Omental fat pad (tissue), 4 donors: ENCODE measurements at places on chromosomes 6 and 20.
A peak's percentile ranks its signal among the peaks of the same experiment; 100 is the strongest.

DNA sequence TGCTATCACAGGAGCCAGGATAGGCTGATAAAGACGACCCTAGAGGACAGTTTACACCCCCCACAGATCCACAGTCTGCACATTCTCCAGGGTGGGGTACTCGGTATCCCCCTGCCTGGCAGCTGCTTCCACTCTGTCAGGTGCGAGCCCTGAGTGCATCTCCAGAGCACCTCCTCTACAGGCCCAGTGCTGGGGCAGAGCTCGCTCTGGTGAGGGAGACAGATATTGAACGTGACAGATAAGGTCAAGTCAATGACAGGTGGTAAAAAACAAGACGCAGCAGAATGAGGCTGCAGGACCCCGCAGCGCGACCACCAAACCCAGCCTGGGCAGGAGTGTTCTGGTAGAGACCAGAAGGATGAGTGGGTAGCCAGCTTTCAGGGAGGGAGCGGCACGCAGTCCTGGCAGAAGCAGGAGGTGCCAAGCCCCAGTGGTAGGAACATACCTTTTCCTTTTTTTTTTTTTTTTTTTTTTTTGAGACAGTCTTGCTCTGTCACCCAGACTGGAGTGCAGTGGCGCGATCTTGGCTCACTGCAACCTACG is 12.4 kb upstream of the MYL9 start:
- no peak for DNase-seq

GRCh38 chr6:152978058-152978457 is 4.8 kb downstream of the FBXO5 start:
- DNase-seq: no peak

DNA sequence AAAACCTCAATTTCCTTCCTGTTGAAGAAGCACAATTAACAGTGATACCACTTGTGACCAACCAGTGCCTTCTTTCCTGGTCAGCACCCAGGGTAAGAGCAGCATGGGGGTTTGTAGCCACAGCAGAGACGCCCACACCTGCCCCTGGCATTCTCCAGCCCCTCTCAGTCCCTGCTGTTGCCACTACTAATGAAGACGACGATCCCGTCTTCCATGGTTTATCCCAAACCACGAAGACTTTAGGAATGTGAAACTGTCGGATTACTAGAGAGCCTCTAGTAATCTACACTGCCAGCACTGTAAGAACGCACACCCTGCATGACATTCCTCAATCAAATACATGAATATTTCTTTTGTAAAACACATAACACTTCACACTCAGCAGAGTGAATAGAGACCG is 60.0 kb downstream of the GINS1 start:
- no peak for DNase-seq

GRCh38 chr6:160765412-160765811 is 63.4 kb downstream of the PLG start:
- no peak for DNase-seq

GRCh38 chr20:3680701-3681351 is 984 bp downstream of the ADAM33 start:
- no peak for DNase-seq

DNA sequence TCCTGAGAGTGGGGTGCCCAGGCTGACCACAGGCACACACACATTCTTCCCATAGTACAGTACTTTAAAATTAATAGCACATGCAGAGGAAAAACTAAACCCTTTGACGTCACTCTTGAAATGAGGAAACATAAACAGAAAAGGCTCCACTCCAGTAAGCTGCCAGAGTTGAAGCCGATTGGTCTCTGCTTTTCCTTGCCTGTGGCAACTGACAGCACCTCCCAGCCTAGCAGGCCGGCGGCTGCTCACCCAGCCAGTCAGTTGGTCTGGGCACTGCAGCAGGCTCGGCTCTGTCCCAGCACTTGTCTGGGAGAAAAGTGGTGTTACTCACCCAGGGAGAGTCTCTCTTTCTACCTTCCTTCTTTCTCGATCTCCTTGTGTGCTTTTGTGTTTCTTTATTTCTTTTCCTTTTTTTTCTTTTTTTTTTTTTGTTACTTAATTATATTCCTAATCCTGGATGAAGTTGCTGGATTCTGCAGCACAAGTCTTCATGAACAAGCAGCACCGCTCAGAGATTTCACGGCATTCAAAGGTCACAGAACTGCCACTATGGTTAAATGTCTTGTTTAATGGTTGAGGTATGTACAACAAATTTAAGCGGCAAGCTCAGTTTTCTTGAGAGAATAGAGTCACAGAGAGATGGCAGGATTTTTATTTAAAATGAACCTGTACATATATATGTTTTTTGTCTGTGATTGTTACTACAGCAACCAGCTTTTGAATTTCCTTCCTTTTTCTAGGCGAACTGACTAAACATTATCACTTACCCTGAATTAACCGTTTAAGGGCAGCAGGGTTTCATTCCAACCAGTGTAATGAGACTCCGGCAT is at the start of gene PDE7B:
Gene PDE7B (plus strand): TSS at position 260 of the 830 bp plus-strand sequence.
- peak; percentile 52 for DNase-seq

- DNase-seq: no peak
Measured at GRCh38 chr6:157029980-157030690, 253.0 kb downstream of the ARID1B start.

- peak; percentile 73 for DNase-seq
Measured at GRCh38 chr6:68967549-68968300, 332.6 kb downstream of the ADGRB3 start.

GRCh38 chr6:152673236-152673635 is 24.5 kb upstream of the MYCT1 start:
- DNase-seq: no peak

- no peak for DNase-seq
Measured at GRCh38 chr20:25605148-25605547, 18.7 kb downstream of the NANP start.

DNA sequence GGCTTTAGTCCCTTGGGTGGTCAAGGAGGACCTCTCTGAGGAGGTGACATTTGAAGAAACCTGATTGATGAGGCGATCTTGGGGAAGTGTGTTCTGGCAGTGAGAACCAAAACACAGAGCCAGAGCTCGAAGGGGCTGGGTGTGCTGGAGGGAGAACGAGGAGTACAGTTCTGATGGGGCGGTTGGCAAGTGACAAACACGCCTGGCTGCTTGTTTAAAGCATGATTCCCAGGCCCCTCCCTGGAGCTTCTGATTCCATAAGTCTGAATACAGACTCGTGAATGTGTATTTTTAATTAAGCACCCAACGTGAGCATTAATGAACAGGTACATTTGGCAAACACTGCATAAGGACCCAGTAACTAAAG is 886 bp upstream of the NFATC2 start:
- no peak for DNase-seq
